ENCODE measurements at places on chromosomes 11 and 22. TPM values are rescaled to one million over a fixed set of nuclear protein-coding genes. Genes with fewer than 3 reads are reported as not detected.

GRCh38 chr22:17891481-17892167 is 117.4 kb upstream of the BID start:
- peak overlapping the region; percentile 91 for H3K27ac ChIP-seq
- DNase-seq = peak; percentile 67
- no peak overlapping the region for H3K4me3 ChIP-seq
- no peaks in the 10 kb centered on the region for H3K27me3 ChIP-seq
- H3K4me1 ChIP-seq = peaks cover 45% of the 10 kb centered on the region

DNA sequence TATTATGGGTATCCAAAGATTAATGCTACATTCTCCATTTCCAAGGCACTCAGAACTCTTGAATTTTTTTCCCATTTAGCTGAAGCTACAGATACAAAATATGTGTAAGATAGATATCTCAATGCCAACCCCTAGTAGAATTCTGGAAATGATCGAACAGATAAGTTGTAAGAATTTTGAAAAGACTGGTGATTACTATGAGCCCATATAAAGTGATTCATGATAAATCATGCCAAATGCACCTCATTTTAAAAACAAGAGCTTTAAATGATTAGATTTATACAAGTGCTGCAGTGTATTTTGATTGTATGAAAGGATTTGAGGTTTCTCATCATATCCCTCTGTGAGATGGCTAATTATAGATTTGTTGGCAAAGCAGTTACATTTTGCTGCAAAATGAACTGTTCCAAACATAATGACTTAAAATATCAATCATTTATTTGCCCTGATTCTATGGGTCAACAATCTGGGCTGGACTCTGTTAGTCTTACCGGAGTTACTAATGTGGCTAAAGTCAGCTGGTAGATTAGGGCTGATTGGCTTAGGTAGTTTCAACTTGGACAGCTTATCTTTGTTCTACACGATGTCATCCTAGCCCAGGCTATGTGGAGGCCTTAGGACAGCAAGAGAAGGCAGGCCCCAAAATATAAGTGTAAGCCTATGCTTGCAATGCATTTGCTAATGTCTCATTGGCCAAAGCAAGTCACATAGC is 3.4 kb downstream of the OR10V1 start:
- H3K4me3 ChIP-seq = no peak overlapping the region
- peaks cover 3% of the 10 kb centered on the region for H3K27me3 ChIP-seq
- H3K36me3 ChIP-seq = no peaks in the 10 kb centered on the region
- no peak overlapping the region for H3K27ac ChIP-seq

Gene DNAJB7
- not detected for total RNA-seq

Gene PGGHG
- 88.7 TPM for total RNA-seq
